Activated CD8-positive, alpha-beta memory T cell treated with anti-CD3 and anti-CD28 coated beads for 1 hour (primary cell): ENCODE measurements at places on chromosomes 6 and 20.

DNA sequence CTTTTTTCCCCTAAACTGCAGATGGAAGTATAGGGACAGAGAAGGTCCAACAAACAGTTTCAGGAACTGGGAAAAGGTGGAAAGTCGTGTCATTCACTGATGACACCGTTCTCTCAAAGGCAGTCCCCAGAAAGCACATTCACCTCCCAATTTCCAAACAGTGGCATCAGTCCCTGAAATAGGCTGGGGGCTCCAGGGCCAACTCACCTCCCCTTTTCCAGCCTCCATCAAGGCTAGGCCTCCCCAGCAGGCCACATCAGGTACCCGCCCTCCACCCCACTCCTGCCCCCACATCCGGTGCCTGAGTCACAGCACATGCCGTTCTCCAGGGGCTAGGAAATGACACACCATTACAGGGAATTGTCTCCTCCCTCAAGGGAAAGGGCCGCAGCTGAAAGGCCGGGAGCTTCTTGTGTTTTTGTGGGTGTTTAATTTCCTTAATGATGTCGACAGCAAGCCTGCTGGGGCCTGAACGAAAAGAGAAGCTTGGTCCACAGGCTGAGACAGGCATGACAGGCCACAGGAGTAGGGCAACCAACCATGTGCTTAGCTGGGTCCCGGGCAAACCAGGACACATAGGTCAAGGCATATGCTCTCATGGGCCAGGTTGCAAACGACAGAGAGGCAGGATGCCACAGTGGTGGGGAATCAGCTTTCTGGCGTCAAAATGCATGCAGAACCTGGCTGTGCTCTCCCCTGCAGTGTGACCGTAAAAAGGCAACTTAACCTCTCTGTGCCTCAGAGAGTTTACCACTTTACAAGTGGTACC, 39.2 kb downstream of the ZMYND8 start:
- DNase-seq, result peak; percentile 20

GRCh38 chr6:5463690-5464089, 202.4 kb downstream of the FARS2 start:
- DNase-seq, result no peak

DNA sequence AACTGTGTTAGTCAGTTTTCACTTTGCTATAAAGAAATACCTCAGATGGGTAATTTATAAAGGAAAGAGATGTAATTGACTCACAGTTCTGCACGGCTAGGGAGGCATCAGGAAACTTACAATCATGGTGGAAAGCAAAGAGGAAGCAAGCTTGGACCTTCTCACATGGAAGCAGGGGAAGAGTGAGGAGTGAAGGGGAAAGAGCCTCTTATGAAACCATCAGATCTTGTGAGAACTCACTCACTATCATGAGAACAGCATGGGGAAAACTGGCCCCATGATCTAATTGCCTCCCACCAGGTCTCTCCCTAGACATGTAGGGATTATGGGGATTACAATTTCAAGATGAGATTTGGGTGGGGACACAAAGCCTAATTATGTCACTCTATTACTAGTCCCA, 41.3 kb upstream of the PLAGL1 start:
- DNase-seq, result no peak

DNA sequence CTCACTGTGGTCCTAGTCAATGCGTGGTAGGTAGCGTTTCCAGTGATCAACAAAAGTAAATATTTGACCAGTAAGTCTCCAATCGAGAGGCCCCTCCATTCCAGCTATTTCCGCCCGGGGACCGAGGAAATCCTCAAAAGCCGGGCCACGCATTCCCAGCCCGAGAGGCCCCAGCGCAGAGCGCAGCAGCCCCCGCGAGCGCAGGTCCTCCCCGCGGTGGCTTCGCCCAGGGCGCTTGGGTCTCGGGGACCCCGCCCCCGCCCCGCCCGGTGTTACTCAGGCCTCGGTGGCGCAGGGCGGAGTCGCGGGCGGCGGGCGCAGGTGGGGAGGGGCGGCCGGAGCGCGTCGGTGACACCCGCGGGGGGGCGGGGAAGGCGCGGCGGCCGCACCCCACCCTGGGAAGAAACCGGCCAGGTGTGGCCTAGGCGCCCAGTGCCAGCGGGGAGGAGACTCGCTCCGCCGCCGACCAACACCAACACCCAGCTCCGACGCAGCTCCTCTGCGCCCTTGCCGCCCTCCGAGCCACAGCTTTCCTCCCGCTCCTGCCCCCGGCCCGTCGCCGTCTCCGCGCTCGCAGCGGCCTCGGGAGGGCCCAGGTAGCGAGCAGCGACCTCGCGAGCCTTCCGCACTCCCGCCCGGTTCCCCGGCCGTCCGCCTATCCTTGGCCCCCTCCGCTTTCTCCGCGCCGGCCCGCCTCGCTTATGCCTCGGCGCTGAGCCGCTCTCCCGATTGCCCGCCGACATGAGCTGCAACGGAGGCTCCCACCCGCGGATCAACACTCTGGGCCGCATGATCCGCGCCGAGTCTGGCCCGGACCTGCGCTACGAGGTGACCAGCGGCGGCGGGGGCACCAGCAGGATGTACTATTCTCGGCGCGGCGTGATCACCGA, at the start of gene DSP:
TSS of gene DSP (plus strand) at position 497 of the 890 bp plus-strand sequence. CDS start at position 742, 245 bp downstream.
- DNase-seq, result no peak

GRCh38 chr20:50055524-50056083, 57.3 kb downstream of the UBE2V1 start:
- no peak for DNase-seq

DNA sequence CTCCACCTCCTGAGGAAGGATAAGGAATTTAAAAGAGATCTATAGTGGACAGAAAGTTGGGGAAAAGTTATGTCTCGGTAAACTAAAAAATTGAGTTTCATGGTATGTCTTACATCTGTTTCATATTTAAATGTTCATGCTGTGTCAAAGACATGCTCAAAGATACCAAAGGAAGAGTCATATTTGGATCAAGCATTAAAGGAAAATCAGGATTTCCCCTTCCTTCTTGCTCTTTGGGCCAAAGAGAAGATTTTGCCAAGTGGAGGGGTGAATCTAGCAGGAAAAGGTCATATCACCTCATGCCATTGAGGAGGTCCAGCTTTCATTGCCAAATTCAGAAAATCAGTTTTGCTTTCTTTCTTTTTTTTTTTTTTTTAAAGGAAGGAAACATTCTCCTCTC, 192.4 kb downstream of the OGFRL1 start:
- DNase-seq, result no peak
